ENCODE measurements at places on chromosomes 7 and 10.

GRCh38 chr10:30432622-30433305, 1.2 kb upstream of the MAP3K8 start:
- DNase-seq = no peak

DNA sequence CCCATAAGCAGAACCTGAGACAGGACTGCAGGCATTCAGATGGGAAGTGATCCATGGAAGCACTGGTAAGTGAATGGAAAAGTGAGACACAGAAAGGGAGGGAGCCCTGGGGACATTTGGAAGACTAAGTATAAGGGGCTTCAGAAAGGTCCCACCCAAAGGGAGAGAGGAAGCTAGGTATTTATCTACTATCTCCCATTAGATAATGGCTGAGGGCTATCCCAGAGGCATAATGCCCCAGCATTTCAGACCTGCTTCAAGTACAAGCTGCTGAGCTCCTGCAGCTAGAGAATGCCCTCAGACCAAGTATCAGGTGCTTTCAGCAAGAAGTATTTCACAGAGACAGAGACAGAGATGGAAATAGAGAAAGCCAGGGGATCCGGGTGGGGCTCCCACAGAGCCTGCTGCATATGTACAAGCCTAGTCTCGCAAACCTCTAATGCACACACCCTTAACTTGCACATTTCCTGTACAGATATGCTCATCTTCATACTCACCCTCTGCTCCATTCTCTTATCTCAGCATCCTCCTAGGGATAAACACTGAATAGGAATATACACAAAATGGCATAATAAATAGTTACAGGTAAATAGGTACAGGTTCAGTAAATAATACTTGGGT, 20.2 kb downstream of the KDM7A start:
- no peak for DNase-seq

DNA sequence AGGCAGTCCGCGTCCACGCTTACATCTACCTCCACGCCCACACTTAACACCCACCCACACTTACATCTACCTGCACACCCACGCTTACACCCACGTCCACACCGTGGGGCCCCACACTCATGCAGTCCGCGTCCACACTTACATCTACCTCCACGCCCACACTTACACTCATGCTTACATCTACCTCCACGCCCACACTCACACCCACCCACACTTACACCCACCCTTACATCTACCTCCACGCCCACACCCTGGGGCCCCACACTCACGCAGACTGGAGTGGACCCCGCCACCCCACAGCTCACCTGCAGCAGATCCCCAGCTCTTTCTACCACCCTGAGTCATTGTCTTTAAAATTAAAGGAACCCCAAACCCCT, 32.4 kb upstream of the PWWP2B start:
- DNase-seq = no peak

- DNase-seq = no peak
Observed at GRCh38 chr7:78530351-78530750, 731.8 kb downstream of the PHTF2 start.

DNA sequence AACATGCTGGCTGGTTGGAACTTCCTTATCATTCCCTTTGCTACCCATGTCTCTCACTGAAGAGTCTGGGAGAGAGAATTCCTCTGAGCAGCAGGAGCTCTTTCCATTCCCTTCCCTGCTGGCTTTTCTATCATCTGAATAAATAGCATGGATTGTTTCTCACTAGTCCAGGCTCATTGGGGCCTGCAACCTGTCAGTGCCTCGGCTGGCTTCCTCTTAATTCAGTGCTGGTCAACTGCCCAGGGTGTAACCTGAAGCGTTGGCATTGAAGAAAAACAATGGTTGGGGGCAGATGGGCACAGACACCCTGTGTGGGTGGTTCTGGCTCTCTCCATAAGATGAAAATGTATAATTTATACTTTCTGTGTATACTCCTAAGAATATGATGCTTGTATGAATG, 155.6 kb downstream of the ANLN start:
- DNase-seq = no peak

DNA sequence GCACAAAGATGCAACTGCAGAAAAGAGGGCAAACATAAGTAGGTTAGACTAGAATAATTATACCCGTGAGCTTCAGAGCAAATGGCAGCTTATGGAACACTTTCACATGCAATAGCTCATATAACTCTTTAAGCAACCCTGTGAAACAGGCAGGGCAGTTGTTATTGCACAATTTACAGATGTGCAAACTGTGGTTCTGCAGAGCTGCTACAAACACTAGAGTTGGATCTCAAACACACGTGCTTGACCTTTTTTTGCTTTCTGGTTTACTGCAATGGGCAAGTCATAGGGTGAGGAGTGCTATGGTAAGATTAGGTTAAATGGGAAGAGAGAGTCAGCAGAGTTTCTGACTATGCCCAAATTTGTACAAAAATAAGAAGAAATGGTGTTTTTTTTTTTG, 610.8 kb downstream of the GATA3 start:
- DNase-seq = no peak

DNA sequence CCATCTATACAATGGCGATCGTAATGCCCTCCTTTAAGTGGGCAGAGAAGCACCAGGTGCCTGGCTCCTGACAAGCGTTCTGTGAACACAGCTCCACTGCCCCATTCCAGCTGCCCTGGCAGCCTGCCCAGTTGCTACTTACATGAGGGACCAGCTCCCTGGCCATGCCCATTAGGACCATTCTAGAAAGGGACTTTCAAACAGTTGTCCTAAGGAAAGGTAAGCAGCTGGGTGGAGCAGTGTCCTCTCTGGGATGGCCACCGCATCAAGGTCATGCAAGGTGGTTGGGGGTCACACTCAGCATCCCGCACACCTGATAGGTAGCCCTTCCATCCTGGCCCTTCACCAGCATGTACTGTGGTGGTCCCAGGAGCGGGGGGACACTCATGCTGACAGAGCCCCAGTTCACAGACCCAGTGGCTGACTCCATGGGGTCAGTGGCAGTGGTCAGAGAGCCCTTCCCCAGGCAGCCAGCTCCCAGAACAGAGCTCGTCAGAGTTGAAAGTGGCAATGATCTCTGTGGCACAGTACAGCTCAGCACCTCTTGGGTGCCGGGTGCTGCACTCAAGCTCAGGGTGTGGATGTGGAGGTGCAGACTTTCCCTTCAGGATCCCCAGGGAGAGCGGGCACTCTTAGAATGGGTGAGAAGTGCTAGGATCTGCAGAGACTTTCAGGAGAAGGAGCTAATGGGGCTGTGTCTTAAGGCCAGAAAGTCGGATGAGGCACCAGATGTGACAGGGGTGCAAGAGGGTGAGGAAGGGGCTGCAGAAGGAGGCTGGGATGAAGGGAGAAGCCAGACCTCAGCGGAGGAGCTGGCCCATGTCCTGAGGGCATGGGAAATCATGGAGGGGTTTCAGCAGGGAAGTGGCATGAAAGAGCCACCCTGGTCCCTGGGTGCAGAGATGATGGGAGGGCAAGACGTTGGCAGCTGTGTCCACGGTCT, 10.9 kb downstream of the MMRN2 start:
- no peak for DNase-seq

- DNase-seq = no peak
Observed at GRCh38 chr7:101905203-101905865, 87.9 kb downstream of the CUX1 start.

- no peak for DNase-seq
Observed at GRCh38 chr7:103576641-103577040, 130.6 kb upstream of the SLC26A5 start.

DNA sequence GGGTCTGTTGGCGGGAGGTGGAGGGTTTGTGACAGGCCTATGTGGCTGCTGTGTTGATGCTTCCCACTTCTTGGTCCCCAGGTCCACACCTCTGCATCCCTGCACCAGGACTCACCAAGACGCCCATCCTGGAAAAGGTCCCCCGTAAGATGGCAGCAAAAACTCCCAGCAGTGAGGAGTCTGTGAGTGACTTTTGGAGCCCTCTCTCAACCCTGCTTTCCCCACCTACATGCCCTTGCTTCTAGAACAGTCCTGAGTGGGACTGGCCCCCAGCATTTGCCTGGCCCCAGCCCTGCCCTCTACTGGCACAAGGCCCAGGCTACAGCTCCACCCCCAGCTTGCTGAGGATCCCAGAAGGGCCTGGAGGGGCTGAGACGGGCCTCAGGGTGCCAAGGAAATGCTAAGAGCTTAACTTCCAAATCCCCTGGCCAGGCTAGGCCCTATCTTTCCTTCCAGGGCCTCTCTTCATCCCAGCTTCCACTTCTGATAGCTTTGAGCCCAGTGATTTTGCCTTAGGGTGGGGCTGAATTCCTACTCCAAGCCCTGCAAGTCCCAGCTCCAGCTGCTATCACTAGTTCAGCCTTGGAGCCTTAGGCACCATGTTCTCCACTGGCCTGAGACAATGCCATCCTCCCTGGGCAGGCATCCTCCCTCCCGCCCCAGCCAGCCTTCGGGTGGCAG, 2.7 kb downstream of the CHAT start:
- no peak for DNase-seq

Data from smooth muscle cell of the brain vasculature (primary cell).